ENCODE measurements at places on chromosomes 13 and 19. TPM values are rescaled to one million over a fixed set of nuclear protein-coding genes. Genes with fewer than 3 reads are reported as not detected.
A peak's percentile ranks its signal among the peaks of the same experiment; 100 is the strongest.

Gene ZNF154
- total RNA-seq, result 13.2 TPM

Gene CALR3
- not detected for total RNA-seq

Gene VSIG10L
- 5.9 TPM for total RNA-seq

Gene CEACAM1
- 19.1 TPM for total RNA-seq

Gene ZNF90
- total RNA-seq, result 23.7 TPM

Gene KIR3DL2
- total RNA-seq, result not detected

Gene SULT2B1
- 5.3 TPM for total RNA-seq

Gene OPA3
- 10.1 TPM for total RNA-seq

Gene ERICH6B
- total RNA-seq, result not detected

Gene ODAD3
- total RNA-seq, result 2.2 TPM

Gene OVOL3
- not detected for total RNA-seq

Gene ZNF71
- total RNA-seq, result 15.8 TPM

DNA sequence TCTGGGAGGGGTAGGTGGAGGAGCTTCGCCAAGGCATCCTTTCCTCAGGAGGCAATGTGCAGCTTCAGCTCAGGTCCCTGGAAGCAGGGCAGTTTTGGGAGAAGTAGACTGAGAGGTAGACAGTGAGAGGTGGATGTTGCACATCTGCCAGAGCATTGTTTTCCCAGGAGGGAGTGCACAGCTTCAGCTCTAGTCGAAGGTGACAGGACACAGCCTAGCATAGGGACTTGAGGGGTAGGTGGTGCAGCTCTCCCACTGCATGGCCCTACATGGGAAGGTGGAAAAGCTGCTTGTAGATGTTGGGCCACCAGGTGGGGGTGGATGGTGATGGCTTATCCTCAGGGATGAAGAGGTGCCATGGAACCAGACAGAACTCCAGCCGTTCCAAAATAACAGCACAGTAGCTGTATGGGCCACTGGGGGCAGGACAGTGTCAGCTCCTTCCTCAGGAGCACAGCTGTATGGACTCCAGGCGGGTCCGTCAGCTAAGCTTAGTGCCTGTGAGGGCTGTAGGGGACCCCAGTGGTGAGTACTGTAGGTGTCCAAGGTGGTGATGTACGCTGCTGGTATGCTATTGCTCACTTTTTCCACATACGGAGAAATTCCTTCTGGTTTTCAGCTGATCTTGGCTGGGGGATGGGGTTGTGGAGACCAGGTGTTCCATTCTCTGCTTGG lies 17.4 kb upstream of the ZNF543 start:
- no peak for DNase-seq

DNA sequence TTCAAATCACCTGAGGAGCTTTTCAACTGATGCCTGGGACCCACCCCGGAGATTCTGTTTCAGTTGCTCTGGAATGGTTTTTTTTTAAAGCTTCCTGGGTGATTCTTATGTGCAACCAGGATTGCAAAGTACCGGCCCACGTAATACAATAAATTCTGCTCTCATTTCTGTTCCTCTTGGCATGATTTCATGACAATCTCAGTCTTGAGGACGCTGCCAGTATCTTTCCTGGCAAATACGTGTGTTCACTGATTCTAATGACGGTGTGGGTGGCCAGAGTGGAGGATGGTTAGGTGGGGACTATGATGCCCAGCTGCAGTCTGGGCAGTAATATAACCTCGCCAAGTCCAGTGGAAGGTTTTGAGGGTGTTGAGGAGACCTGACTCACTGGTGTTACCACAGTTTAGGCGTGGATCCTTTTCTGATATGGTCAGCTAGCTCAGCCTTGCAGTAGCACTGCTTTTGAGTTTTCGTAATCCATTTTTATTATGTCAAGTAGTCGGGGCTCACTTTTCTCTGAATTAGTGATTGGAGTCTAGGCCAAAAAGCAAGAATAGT lies 49.4 kb downstream of the FAM124A start:
- no peak for DNase-seq

DNA sequence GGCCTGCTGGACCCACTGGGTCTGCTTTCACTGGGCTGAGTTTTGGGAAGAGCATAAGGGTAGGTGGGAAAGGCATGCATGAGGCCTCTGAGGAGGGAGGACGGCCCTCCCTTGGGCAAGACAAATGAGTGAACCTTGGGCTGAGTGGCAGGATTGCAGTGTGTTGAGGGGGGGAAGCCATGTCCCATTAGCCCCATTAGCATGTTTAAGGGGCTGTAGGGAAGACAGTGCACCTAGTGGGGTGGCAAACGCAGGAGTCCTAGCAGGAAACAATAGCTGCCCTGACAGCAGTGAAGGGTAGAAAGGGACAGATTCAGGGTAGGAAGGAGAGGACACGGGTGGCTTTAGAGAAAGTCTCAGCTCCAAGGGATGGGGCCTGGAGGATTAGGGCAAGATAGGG lies 3.1 kb upstream of the ZBTB45 start:
- DNase-seq, result no peak

- no peak for DNase-seq
Observed at GRCh38 chr19:43779820-43780219, 953 bp downstream of the KCNN4 start.

DNA sequence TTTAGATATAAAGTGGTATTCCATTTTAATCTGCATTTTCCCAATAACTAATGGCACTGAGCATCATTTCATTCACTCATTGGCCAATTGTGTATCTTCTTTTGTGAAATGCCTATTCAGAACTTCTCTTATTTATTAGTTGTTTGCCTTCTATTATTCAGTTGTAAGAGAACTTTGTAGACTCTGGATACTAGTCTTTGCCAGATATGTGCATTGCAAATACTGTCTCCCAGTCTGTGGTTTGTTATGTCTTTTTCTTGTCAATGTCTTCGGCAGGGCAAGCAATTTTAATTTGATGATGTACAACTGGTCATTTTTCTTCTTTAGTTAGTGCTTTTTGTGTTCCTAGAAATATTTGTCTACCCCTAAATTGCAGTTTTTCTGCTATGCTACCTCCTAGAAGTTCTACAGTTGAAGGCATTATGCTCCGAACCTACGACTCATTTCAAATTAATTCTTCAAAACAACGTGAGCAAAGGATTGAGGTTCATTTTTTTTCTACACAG lies 115.9 kb downstream of the TSHZ3 start:
- no peak for DNase-seq

GRCh38 chr13:109087916-109088623 lies 458.7 kb downstream of the MYO16 start:
- no peak for DNase-seq

DNA sequence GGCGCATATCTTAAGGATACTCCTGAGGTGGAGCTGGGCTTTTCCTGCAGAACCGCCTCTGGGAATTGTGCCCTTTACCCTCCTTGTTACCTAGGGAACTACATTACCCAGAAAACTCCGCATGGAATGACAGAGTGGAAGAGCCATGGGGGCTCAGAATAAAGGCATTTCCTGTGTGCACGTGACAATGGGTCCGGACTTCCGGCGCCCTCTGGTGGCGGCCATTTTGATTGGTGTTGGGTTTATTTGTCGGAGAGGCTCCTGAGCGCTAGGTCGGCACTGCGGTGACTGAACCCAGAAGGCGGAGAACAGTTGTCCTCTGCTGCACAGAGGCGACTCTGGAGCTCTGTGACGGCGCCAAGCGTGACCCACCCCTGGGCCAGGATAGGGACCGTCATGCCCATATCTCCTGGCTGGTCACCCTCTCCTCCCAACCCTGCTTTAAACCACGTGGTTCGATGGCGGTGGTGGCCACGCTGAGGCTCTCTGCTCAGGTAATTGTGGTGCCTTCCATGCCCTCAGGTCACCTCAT lies at the start of gene ZNF587B:
TSS of gene ZNF587B (plus strand) at position 229 of the 532 bp plus-strand sequence. CDS start at position 459, 230 bp downstream.
- DNase-seq, result peak; percentile 86

- no peak for DNase-seq
Observed at GRCh38 chr19:12425888-12426274, 14.9 kb downstream of the ZNF443 start.

DNA sequence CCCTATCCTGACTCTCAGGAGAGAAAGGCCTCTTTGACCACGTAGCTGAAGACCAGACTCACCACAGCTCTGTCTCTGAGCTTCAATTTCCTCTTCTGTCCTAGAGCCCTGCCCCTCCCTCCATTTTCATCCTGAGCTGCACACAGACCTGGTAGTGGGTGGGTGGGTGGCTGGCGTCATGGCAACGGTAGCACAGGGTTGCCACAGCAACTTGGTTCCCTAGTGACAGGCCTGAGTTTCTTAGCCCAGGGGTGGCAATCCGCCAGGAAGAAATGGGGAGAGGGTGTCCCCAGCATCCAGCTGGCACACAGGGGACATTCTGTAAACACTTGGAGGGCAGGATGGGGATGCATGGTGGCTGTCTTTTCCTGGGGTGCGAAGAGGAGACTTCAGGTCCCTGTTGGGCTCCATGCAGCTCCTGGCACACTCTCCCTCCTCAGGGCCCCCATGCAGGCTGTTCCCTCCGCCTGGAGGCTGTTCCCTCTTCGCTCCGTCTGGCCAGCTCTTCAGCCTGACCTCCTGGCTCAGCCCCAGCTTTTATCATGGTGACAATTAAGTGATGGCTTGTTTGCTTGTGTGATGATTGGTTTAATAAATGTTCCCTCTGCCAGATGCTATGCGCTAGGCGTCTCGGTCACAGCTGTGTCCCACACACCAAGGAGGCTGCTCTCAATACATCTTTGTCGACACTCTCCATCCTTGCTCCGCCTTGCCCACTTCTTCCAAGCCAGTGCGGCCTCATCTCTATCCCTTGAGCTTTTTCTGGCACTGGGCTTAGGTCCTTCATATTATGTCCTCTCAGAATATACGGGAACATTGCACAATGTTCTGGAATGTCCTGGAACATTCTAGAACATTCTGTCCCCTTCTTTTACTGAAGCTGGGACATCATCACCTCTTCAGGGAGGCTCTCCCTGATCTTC lies 7.4 kb upstream of the KLHL26 start:
- no peak for DNase-seq

DNA sequence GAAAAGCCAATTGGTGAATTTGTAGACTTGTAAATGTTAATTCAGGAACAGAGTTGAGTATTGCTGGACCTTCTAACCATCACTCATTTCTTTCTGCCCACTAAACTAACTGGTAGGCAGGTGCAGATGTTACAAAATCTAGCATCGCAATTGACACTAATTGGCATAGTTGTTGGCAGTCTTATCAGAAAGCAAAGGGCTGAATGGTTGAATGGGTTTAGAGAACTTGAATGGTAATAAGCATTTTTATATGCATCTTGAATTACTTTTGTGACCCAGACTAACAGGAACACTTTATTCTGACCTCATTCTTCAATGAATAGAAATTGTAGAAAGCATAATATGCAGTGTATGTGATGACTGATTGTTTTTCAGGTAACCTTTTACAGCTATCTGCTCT lies 189.1 kb downstream of the GGACT start:
- DNase-seq, result no peak

GRCh38 chr19:27748551-27749152 lies 1464.3 kb downstream of the UQCRFS1 start:
- DNase-seq, result no peak

DNA sequence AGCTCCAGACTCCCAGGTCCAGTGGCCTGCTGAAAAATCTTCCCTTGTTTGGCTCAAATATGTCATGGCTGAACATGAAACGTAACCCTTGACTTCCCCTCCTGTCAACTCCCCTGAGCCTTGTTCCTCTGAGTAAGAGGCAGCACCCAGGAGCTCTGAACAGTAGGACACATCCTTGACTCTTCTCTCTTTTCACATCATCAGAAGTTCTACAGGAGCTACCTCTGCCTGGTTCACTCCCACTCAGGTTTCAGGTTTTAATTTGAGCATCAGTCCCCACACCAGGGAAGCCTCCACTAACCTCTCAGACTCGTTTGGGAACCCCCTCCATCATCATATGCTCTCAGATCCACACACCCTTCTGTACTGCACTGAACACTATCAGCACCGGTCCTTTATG lies 30.3 kb downstream of the ZNF823 start:
- DNase-seq, result no peak

DNA sequence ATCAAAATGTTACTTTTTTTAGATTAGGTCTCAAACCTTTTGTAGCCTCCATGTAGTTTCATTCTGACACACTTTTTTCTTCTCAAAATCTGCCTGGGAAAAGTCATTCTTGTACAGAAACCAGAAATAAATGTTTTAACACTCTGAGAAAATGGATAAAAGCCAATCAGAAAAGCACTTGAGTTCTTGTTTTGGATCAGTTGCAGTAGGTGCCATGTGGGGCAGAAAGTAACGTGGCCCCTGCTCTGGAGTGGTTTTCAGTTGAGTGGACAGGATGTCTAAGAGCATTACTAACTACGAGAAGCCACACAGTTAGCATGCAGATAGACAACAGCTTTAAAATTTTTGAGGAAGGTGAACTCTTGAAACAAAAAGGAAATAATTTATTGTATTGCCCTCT lies 19.1 kb downstream of the GPR183 start:
- DNase-seq, result no peak

DNA sequence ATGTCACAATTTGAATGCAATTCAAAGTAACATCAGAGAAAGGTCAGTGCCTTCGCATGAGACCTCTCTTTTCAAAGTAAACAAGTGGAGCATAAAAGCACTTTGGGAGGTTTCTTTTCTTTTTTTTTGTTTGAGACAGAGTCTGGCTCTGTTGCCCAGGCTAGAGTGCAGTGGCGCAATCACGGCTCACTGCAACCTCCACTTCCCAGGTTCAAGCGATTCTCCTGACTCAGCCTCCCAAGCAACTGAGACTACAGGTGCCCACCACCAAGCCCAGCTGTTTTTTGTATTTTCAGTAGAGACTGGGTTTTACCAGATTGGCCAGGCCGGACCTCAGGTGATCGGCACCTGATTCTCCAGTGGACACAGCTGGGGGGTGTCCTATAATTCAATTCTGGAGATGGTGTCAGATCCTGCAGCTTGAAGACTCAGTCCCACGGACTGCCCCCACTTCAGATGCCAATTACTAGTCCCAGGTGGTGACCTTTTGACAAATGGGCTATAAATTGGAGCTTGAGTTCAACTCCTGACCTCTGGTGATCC lies 57.6 kb downstream of the RGCC start:
- DNase-seq, result no peak

DNA sequence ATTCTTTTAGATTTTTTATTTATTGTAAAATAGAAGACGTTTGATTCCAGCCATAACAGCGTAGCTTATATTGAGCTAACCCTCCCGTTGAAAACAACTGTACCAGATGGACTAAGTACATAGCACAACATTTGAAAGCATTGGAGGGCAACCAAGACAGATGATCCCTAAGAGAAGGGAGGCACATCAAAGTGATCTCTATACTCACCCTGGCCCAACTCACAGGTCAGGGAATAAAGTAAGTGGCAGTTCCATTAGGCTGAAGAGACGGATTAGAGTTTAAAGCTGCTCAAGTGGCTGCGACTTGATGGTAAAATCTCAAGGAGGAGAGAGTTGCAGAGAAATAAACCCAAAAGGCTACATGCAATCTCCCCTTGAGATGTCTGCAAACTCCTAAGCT lies 65.1 kb upstream of the ITM2B start:
- no peak for DNase-seq

- DNase-seq, result peak; percentile 78
Observed at GRCh38 chr19:38769635-38770211, 3.6 kb downstream of the LGALS7 start.

- no peak for DNase-seq
Observed at GRCh38 chr19:46954502-46954992, 65.1 kb upstream of the NPAS1 start.

- DNase-seq, result no peak
Observed at GRCh38 chr13:98289339-98289945, 112.4 kb upstream of the RNF113B start.

All from type B pancreatic cell (in vitro differentiated cells).